ENCODE measurements at places on chromosomes 2 and 18. TPM values are rescaled to one million over a fixed set of nuclear protein-coding genes. Genes with fewer than 3 reads are reported as not detected.

Gene AMER3
- total RNA-seq: not detected

Gene RAD51AP2
- total RNA-seq: under 0.01 TPM

Gene ABCG8
- not detected for total RNA-seq

Gene CYP20A1
- 52.9 TPM for total RNA-seq

Gene GATA6
- total RNA-seq: 35.0 TPM

Gene RHOB
- 171 TPM for total RNA-seq

Gene SP140
- not detected for total RNA-seq

Gene SLC23A3
- 1.7 TPM for total RNA-seq

Gene GYPC
- 63.7 TPM for total RNA-seq

Gene ATP9B
- 14.8 TPM for total RNA-seq

Gene SRD5A2
- not detected for total RNA-seq

Gene DYNAP
- not detected for total RNA-seq

Gene CXCR1
- not detected for total RNA-seq

Gene MDH1B
- 0.56 TPM for total RNA-seq

Gene RUFY4
- not detected for total RNA-seq

Gene SNTG2
- total RNA-seq: 1.3 TPM

Gene MAL
- 0.96 TPM for total RNA-seq

Gene GALNT3
- 1.2 TPM for total RNA-seq

Gene PPP1R7
- total RNA-seq: 53.3 TPM

Gene ATP6V1C2
- total RNA-seq: under 0.01 TPM

Gene GALNT13
- total RNA-seq: 0.28 TPM

Gene RTP5
- total RNA-seq: not detected

Gene ELOA2
- not detected for total RNA-seq

Gene TUBA3E
- total RNA-seq: not detected

Gene MAPK4
- total RNA-seq: not detected

Gene MROH2A
- total RNA-seq: not detected

Gene SFTPB
- not detected for total RNA-seq

Gene TDRD15
- total RNA-seq: not detected

Gene ESPNL
- 0.58 TPM for total RNA-seq

Gene SKA1
- 2.8 TPM for total RNA-seq

Gene LRATD1
- total RNA-seq: under 0.01 TPM

Gene NT5C1B
- total RNA-seq: not detected

Gene SLC9A4
- not detected for total RNA-seq

Gene ANTXR1
- total RNA-seq: 45.2 TPM

Gene C2orf72
- total RNA-seq: 0.38 TPM

Gene GNLY
- not detected for total RNA-seq

Gene ORC2
- 14.1 TPM for total RNA-seq

Gene GFPT1
- total RNA-seq: 90.5 TPM

Gene BCS1L
- total RNA-seq: 59.8 TPM

Gene COLEC11
- total RNA-seq: 1.2 TPM

Gene EFR3B
- total RNA-seq: 1.7 TPM

Gene NPAS2
- 29.7 TPM for total RNA-seq

Gene COL6A3
- total RNA-seq: 664 TPM

Gene CSRNP3
- 1.2 TPM for total RNA-seq

Gene HTRA2
- 44.8 TPM for total RNA-seq

Gene MEIS1
- 32.4 TPM for total RNA-seq
